Fibroblast of upper back skin (primary cell): ENCODE measurements at places on chromosomes 1 and 21.

DNA sequence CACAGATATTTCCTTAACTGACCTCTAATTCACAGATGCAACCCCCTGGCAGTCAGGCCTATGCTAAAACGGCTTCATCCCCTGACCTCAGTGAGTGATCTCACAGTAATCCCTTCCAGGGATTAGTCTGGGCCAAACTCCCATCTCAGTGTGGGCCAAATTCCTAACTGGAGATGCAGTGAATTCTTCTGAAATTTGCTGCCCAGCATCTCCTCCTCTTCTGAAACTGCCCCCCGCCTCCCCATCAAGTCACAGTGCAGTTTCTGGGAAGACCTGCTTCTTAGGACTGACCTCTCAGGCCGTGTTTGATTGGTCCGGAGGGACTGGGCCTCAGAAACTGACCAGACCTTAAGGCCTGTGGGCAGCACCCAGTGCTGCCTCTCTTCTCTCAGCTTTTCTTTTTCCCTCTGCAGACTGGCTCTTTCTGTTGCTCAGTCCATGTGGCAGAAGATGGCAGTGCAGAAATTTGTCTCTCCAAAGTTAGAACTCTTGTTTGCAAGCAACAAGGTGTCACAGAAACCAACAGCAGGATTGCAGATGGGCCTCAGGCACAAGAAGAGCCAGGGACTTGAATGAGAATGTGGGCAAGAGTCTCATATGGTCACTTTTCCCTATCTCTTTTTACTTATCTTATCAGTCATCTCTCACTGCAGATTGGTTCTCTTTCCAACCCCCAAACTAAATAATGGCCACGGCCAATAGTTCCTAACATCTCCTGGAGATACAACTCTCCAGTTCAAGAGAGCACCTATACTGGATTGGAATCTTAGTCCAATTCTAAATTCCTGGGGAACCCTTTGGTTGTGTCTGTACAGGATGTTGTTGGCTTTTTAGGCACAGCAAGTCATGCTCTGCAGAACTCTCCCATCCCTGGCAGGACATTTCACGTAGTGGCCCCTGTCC lies 95.5 kb upstream of the RALGPS2 start:
- DNase-seq: peak; percentile 93

DNA sequence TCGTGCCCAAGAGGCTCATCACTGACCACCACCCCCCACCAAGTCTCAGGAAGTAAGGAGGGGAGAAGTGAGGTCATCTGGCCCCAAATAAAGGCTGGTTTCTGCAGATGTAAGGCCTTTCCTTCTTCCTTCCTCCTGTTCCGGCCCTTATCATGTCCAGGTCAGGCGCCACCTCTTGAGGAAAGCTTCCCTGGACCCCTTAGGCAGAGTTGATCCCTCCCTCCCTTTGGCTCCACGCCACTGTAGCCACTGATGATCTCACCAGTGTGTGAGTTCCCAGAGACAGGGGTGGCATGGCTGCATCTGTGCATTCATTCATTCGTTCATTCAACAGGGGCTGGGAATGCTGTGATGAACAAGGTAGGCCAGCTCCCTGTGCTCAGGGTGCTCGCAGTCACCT lies 59.2 kb downstream of the TAS1R2 start:
- DNase-seq: no peak

DNA sequence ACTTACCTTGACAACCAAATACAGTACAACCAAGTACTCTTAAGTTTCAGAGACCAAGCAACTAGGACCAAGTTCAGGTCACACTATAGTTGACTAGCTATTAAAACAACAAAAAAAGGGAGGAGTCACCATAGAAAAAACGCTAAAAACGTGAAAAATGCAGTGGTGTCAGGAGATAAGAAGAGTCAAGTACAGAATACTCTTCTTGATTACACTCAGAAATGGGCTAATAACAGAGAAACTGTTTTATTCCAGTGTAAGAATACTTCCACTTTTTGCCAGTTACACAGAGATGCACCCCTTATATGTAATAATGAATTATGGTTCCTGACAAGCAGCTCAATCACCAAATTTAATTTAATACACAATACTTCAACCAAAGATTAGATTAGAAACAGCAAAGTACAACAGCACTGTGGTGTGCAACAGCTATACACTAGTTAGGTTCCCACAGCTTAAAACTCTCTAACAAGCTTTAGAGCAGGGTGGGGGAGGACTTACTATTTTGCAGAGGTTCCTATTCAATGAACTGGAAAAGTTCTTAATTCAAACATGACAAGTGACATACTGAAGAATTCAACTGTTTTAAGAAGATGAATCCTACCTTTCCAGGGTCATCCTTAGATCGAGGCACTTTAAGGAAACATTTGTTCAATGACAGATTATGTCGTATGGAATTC lies 70.4 kb downstream of the FOXJ3 start:
- DNase-seq: no peak

- DNase-seq: no peak
Measured at GRCh38 chr1:62311473-62311943, 7.7 kb downstream of the KANK4 start.

GRCh38 chr1:21655748-21656147 lies 13.4 kb downstream of the RAP1GAP start:
- DNase-seq: no peak

DNA sequence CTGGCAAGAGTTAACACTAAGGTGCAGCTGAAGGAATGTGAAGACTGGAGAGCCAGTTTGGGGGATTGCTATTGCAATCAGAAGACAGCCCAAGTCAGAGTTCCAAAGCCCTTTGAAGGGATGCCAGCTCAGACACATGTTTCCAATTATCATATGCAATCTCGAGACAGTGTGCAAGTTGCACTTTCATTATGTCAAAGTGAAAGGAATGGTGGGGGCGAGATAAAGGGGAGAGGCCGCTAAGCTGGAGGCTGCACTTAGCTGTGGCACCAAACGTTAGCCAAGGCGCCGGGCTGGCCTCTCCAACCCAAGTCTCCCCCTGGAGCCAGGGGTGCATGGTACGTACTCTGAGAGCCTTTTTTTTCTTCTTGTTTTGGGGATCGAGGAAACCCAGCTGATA lies 58.0 kb downstream of the NGF start:
- DNase-seq: peak; percentile 98

GRCh38 chr1:48084826-48085225 lies 87.6 kb upstream of the TRABD2B start:
- DNase-seq: no peak

- DNase-seq: no peak
Measured at GRCh38 chr1:3670823-3671265, 18.5 kb downstream of the TP73 start.

- peak; percentile 97 for DNase-seq
Measured at GRCh38 chr1:31954607-31955283, 16.6 kb upstream of the PTP4A2 start.

- no peak for DNase-seq
Measured at GRCh38 chr1:57293214-57293613, 130.6 kb downstream of the DAB1 start.

- no peak for DNase-seq
Measured at GRCh38 chr1:15848143-15848928, 829 bp downstream of the SPEN start.

DNA sequence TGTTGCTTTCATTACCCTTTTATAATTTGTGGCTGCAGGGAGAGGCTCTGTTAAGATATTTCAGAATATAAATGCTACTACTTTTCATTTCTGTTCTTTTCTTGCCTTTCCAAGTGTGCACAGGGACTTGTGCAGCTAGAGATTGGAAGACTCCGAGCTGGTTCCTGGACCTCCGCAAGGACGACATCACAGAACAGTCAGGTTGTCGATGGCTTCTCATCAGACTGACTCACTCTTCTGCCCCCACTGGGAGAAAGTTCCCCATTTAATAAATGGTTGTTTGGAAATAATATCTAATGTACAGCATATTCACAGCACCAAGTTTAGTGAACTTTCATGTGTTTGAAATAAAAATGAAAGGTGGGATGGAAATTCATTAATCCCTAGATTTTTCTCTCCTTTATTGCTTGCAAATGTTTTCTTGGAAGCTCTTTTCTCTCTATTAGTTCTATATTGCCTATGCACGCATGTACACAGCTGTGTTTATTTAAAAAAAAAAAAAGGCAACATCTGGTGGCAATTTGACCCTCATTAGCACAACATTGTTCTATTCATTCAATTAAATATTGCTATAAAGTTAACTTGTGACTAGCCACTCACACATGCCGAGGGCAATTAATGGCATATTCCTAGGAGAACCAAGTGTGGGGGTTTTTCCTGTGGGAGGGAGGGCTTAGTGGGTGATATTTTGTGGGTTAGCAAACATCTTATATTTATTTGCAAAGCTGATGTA lies 77.5 kb upstream of the L1TD1 start:
- DNase-seq: peak; percentile 9

GRCh38 chr1:70667494-70668170 lies 256.6 kb downstream of the CTH start:
- DNase-seq: peak; percentile 55
